Activated CD4-positive, alpha-beta T cell treated with anti-CD3 and anti-CD28 coated beads for 36 hours (primary cell): ENCODE measurements at places on chromosomes 12 and 14. TPM values are rescaled to one million over a fixed set of nuclear protein-coding genes. Genes with fewer than 3 reads are reported as not detected.

DNA sequence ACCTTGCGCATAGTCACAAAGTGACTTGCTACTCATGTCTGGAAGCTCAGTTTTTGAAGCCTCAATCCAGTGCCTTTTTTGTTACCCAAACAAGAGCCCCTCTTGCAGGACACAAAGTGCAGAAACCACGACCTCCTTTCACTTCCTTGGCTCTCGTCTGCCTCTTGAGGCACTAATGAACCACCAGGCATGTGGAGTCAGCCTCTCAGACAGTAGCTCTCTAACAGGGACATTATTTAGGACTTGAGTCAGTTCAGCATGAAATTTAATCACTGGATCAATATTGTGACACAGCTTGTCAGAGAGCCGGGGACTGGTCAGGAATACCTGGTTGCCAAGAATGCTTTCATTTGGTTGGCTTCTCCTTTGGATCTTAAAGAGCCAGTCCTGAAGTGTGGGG, 46.7 kb downstream of the HSPB8 start:
- no peak for DNase-seq

DNA sequence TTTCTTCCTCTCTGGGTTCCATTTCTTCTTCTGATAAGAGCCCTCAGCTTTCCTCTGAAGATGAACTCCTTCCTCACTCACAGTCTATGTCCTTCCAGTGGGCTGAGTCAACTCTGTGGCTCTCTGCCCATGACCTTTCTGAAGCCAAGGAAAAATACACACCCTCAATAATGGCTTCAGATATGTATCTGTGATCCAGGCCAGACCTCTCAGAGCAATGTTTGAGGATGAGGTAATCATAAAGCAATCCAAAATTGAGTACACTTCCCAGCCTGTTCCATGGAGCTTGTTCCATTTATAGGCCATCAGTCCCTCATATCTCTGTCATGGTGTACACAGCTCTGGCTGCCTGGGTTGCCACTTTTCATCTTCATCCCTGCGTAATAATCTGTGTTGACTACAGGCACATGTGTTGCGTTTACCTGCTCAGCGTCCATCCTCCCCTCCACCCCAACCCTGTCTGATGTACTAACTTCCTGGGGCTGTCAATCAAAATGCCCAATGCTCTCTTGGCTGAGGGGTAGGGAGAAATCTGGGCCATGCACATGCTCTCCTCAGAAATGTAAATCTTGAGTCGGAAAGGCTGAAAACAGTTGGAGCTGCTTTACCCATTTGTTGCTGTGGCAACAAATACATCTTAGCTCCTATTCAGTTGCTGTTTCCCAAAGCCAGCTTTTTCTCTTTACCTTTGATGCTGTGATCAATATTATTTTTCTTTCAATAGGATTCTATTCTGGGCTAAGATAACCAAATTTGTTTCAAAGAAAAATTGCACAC, 377.8 kb upstream of the TMEM132C start:
- no peak for DNase-seq

Gene ST8SIA1
- total RNA-seq: 1.6 TPM

GRCh38 chr12:18158774-18159557, 69.0 kb upstream of the RERGL start:
- DNase-seq: peak; percentile 37

DNA sequence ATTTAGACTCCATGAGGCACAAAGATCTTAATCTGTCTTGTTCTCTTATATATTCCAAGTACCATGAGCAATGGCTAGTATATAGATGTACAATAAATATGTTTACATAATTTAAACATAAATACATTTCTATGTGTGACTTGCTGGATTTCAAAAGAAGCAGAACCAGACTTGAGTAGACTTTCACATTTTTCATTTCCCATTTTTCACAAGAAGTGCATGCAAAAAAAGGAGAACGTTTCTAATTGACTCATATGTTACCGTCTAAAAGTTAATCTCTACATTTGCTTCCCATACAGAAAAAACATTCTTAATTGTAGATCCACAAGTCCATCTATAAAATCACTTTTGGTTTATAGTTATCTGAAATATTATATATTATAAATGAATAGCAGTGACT, 256.5 kb upstream of the USP15 start:
- DNase-seq: no peak

DNA sequence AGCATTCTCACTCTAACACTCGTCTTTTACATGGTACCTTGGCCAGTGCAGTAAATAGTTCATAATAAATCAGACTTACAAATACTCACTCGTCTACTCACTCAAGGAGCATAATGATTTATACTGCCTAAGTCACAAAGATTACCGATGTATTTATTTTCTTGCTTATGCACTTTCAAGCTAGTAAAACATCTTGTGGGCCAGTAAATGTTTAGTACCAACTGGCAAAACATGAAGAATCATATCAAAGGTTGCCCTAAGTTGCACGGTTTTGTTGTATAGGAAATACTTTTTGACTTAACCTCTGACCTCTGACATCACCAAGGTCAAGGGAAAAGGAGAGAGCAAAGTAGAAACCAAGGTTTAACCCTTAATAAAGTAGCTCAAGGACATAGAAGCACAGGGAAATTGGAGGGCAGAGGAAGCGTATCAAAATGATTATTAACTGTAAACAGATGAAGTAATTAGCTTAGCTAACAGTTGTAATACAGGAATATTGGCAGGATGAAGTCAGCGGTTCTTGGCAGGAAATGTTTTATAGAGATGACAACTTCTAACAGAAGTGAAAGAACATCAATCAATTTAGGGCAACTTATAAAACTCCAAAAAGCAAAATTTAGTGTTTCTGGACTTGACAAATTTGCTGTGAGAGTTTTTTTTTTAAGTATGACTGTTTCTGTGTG, 131.9 kb downstream of the HMGA2 start:
- DNase-seq: no peak

Gene ITGA7
- 5.6 TPM for total RNA-seq

DNA sequence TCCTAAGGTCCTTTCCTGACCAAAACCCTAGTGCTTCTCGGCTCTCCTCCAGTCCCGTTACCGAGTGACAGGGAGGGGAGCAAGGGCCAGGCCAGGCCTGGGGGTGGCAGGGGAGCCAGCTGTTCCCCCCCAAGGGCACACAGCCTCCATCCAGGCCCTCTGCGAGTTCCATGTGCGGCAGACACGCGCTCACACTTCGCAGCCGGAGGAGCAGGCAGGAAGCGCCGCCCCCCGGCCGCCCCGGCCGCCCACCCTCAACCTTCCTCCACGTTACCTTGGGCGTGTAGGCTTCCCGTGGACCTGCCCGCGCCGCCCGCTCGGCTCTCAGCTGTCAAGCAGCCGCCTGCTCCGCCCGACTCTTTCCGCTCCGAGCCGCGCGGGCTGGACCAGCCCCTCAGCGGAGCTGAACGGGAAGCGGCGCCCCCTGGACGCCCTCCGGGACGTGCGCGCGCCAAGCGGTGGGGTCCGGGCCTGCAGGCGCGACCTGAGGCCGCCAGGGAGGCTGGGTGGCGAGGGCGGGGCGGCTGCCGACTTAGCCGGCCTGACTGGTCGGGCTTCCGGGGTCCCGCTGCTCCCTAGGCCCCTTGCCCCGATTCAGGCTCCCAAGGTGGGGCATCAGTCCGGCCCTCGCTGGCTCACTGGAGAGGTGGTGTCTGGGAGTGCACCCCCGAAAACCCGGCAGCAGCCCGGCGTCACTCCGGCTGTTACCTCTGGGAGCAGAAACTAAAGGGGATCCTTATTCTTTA, at the start of gene CRACR2A:
Gene CRACR2A, minus strand, starts transcription at position 369 of the 746 bp plus-strand sequence. CDS start 56,110 bp downstream, outside the sequence.
- peak; percentile 92 for DNase-seq

Gene TSHR
- not detected for total RNA-seq

GRCh38 chr14:75566752-75567151, 11.7 kb upstream of the FLVCR2 start:
- no peak for DNase-seq

DNA sequence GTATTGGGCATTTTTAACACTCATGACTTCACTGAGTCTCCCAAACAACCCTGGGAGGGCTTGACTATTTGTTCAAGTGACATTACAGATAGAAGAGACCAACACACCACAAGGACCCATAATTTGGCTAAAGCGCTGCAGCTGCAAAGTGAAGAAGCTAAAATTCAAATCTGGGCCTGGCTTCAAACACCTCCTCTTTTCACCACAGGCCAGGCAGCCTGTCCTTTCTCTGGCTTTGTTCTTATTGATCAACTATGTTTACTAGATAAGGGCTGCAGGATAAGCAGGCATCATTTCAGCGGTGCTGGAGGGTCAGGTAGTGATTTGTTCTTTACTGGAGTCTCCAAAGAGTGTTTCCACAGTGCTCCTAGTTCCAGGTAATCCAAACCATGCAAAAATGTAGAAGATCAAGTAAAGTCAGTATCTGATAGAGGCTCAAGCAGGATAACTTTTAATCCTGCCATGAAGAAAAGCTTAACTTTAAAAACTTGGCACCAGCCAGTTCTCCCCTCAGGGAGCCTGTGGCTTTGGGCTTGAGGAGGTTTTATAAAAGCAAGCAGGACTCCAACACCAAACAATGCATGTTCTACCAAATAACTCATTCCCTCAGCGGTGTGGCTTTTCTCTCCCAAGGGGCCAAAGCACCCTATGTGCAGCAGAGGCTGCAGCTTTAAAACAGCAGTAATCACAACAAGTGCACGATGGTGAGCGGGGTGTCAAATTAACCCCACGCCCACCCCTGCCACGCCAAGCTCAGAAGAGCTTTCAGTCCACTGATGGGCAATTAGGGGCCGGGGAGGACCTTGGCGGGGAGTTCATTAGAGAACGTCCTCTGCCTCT, 16.8 kb downstream of the CLMN start:
- DNase-seq: no peak

Gene AQP6
- total RNA-seq: not detected

Gene CCDC88C
- total RNA-seq: 82.8 TPM

Gene TRPV4
- total RNA-seq: not detected

- DNase-seq: peak; percentile 87
Observed at GRCh38 chr14:21525962-21526671, at the start of gene SALL2. Gene SALL2, minus strand, starts transcription at chr14:21526346. Its CDS starts 219 bp downstream, at chr14:21526127.

- DNase-seq: no peak
Observed at GRCh38 chr14:71339650-71340415, 432.6 kb downstream of the PCNX1 start.

GRCh38 chr12:53078425-53079225, 565 bp downstream of the SPRYD3 start:
- DNase-seq: peak; percentile 71

- no peak for DNase-seq
Observed at GRCh38 chr14:94696518-94696917, 73.4 kb downstream of the GSC start.

GRCh38 chr14:56195704-56196103, 77.5 kb downstream of the PELI2 start:
- DNase-seq: peak; percentile 61

Gene SMCO2
- total RNA-seq: not detected

- no peak for DNase-seq
Observed at GRCh38 chr14:98507264-98507663, 764.7 kb downstream of the BCL11B start.

Gene A2M
- total RNA-seq: 0.16 TPM

DNA sequence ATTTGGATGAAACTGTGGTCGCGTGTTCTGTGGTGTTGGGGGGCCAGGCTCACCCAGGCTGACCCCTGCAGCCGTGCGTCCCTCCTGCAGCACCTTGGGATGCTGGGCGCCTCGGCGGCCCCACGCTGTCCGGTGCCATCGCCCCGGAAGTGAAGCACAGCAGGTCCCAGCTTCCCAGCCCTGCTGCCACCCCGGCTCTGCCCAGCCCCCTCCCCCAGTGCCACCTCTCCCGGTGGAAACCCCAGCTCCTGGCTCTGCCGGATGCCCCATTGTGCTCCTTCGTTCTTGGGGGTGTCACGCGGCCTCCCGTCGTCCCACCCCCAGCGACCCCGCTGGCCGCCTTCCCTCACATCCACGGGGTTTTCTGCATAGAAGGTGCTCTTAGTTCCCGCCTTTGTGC, 25.2 kb downstream of the LRCOL1 start:
- DNase-seq: no peak

- no peak for DNase-seq
Observed at GRCh38 chr12:90216815-90217214, 508.2 kb upstream of the ATP2B1 start.

DNA sequence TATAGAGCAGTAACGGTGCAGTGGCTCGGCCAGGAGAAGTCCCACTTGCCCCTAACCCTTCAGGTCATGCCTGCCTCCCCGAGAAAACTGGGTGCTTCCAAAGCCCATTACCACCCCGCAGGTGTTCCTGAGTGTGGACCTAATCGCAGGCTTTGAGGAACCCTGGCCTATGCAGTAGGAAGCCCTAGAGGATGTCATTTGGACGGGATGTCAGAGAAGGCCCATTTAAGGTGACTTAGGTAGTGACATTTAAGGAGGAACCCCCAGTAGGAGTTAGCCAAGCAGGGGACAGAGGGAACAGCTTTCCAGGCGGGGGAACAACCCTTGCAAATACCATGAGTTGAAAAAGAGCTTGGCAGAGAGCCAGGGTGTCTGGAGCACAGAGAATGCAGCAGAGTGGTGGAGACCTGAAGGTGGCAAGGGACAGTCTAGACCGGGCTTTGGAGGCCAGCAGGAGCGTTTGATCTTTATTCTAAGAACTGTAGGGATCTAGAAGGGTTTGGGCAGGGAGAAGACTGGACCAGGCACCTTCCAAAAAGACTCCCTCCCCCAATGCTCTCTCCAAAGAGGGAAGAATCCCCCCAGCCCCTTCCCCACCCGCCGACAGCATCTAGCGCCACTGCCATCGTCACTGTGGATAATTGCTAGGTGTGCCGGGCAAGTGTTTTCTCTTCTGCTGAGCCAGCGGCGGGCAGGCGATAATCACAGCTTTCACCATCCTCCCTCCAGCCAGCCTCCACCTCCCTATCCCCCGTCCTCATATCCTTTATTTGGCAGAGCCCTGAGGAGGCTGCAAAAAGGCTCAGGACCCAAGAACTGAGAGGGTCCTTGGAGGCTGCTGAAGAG, 33.3 kb upstream of the BEGAIN start:
- DNase-seq: no peak

GRCh38 chr14:42140001-42140400, 533.3 kb downstream of the LRFN5 start:
- no peak for DNase-seq

DNA sequence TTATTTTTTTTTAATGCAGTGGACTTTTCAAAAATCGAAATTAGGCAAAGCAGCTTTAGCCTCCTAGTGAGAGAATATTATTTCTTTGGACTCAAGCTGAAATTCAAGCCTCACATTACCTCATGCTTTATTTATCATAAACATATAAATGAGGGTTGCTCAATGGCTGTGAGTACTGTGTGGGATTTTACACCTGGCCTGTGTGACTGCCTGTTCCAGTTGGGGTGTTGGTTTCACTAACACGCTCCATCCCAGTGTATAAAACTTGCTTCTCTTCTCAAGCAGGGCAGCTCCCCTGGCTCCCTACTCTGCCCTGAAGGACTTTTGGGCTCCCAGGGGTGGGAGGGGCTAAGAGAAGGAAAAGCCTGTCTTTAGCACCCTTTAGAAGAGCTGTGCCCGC, 15.0 kb downstream of the ANKLE2 start:
- DNase-seq: no peak

Gene TEX52
- not detected for total RNA-seq

GRCh38 chr14:95505030-95505589, 11.3 kb downstream of the SYNE3 start:
- no peak for DNase-seq

Gene MYH6
- total RNA-seq: 0.14 TPM

GRCh38 chr14:21711360-21711961, 37.8 kb upstream of the OR4E1 start:
- peak; percentile 37 for DNase-seq
